ENCODE measurements at places on chromosomes 1 and 21. TPM values are rescaled to one million over a fixed set of nuclear protein-coding genes. Genes with fewer than 3 reads are reported as not detected.

Gene SETDB1
- 39.8 TPM for total RNA-seq

Gene METTL25B
- total RNA-seq: 6.6 TPM

Gene KANK4
- total RNA-seq: 0.74 TPM

Gene RAVER2
- total RNA-seq: 11.8 TPM

Gene B3GALT2
- 71.5 TPM for total RNA-seq

Gene MAST2
- 48.9 TPM for total RNA-seq

Gene TRPM2
- 2.0 TPM for total RNA-seq
